ENCODE measurements at places on chromosomes 16 and 17.

GRCh38 chr17:79045842-79046196 lies 21.9 kb downstream of the C1QTNF1 start:
- no peaks in the 10 kb centered on the region for H3K4me1 ChIP-seq
- DNase-seq, result peak; percentile 90

DNA sequence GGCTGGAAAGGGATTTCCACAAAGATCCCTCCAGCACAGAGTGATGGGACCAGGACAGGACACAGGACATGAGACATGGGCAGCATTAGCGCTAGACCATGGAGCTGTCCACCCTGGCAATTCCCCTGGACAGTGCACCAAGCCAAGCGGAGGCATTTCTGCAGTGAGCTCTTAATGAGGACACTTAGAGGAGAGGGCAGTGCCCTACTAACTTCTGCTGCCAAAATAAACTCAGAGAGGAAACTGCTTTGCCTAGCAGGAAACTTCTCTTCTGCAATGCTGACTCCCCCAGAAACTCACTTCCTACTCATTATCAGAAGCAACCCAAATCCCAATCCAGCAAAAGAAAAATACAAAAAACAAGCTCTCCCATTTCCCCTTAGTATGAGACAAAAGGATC lies 119.2 kb downstream of the HS3ST2 start:
- no peaks in the 10 kb centered on the region for H3K4me1 ChIP-seq
- no peak overlapping the region for H3K4me3 ChIP-seq
- H3K36me3 ChIP-seq, result no peaks in the 10 kb centered on the region
- H3K27ac ChIP-seq, result no peak overlapping the region

GRCh38 chr16:81836279-81837054 lies 57.4 kb downstream of the PLCG2 start:
- no peak overlapping the region for H3K4me3 ChIP-seq
- H3K36me3 ChIP-seq, result no peaks in the 10 kb centered on the region
- no peak for DNase-seq
- no peak overlapping the region for H3K27ac ChIP-seq
- H3K4me1 ChIP-seq, result no peaks in the 10 kb centered on the region

GRCh38 chr17:82930043-82930923 lies 90.5 kb upstream of the ZNF750 start:
- peaks cover 72% of the 10 kb centered on the region for H3K36me3 ChIP-seq
- no peak for DNase-seq
- H3K27ac ChIP-seq, result no peak overlapping the region
- H3K4me1 ChIP-seq, result no peaks in the 10 kb centered on the region

- H3K36me3 ChIP-seq, result no peaks in the 10 kb centered on the region
- H3K27me3 ChIP-seq, result no peaks in the 10 kb centered on the region
- no peaks in the 10 kb centered on the region for H3K4me1 ChIP-seq
- H3K4me3 ChIP-seq, result no peak overlapping the region
- no peak for DNase-seq
Observed at GRCh38 chr17:39576187-39576586, 31.5 kb downstream of the NEUROD2 start.

DNA sequence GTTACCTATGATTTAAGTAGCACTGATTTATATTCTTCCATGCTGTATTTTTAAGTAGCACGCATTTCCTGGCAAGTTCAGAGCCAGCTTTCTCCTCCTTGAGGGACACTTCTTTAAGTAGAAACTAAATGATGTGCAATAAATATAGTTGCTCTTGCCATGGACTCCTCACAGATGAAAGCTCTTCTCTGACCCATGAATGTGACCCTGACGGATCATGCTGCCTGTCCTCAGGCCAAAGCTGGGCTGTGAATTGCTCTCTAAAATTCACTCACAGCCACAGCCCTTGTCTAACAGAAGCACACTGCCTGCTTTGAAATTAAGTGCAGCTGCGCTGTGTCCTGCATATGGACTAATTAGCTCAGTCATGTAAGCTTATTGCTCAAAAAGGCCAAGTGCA lies 438.8 kb downstream of the PMP22 start:
- no peaks in the 10 kb centered on the region for H3K4me1 ChIP-seq
- H3K4me3 ChIP-seq, result no peak overlapping the region
- no peaks in the 10 kb centered on the region for H3K36me3 ChIP-seq
- no peak for DNase-seq
- H3K27ac ChIP-seq, result no peak overlapping the region

DNA sequence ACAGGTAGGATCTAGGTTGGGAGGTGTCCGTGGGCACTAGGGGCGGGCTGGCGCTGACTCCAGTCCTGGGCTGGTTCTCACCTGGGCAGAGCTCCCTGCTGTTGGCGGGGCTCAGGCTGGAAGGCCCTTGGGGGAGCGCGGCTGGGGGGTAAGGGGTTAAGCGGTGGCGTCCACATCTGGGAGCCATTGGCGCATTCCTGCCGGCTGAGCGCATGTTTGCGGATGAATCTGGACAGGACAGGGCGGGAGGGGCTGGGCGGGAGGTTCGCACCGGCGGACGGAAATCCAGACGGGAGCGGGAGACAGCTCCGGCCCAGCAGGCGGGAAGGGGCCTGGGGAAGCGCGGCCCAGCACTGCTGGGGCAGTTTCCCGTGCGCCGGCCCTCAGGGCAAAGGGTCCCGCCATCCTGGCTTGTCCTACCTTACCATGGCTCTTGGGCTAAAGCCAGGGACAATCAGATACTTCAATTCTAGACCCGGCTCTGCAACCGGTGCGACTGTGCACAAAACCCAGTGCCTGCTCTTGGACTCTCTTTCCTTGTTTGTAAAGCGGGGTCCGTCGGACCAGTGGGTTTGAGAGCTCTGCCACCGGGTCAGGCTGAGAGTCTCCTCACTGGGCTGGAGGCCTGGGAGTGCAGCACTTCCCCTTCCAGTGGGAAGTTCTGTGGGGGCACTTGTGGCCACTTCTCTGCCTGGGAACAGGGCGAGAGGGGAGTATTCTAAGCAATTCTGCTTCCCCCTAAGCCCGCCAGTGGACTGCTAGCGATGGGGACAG lies 7.8 kb downstream of the RARA start:
- H3K4me3 ChIP-seq, result peak overlapping the region; percentile 92
- H3K36me3 ChIP-seq, result no peaks in the 10 kb centered on the region
- H3K4me1 ChIP-seq, result no peaks in the 10 kb centered on the region
- peak; percentile 79 for DNase-seq
- H3K27ac ChIP-seq, result peak overlapping the region; percentile 96

- H3K4me3 ChIP-seq, result no peak overlapping the region
- H3K27me3 ChIP-seq, result no peaks in the 10 kb centered on the region
- DNase-seq, result no peak
- no peaks in the 10 kb centered on the region for H3K4me1 ChIP-seq
- no peak overlapping the region for H3K27ac ChIP-seq
Observed at GRCh38 chr16:912684-913613, 57.8 kb downstream of the LMF1 start.

- H3K36me3 ChIP-seq, result no peaks in the 10 kb centered on the region
- H3K27me3 ChIP-seq, result no peaks in the 10 kb centered on the region
- H3K27ac ChIP-seq, result peak overlapping the region; percentile 96
- no peaks in the 10 kb centered on the region for H3K4me1 ChIP-seq
- no peak overlapping the region for H3K4me3 ChIP-seq
Observed at GRCh38 chr17:35241520-35241919, 1.4 kb upstream of the SLFN5 start.

- no peaks in the 10 kb centered on the region for H3K27me3 ChIP-seq
- no peaks in the 10 kb centered on the region for H3K36me3 ChIP-seq
- no peak overlapping the region for H3K4me3 ChIP-seq
- DNase-seq, result no peak
- peaks cover 11% of the 10 kb centered on the region for H3K4me1 ChIP-seq
- no peak overlapping the region for H3K27ac ChIP-seq
Observed at GRCh38 chr16:31361201-31362110, 6.5 kb downstream of the ITGAX start.

GRCh38 chr17:78990349-78991016 lies 10.8 kb upstream of the LGALS3BP start:
- no peaks in the 10 kb centered on the region for H3K27me3 ChIP-seq
- no peaks in the 10 kb centered on the region for H3K4me1 ChIP-seq
- DNase-seq, result no peak
- no peak overlapping the region for H3K4me3 ChIP-seq
- H3K36me3 ChIP-seq, result peaks cover 29% of the 10 kb centered on the region

DNA sequence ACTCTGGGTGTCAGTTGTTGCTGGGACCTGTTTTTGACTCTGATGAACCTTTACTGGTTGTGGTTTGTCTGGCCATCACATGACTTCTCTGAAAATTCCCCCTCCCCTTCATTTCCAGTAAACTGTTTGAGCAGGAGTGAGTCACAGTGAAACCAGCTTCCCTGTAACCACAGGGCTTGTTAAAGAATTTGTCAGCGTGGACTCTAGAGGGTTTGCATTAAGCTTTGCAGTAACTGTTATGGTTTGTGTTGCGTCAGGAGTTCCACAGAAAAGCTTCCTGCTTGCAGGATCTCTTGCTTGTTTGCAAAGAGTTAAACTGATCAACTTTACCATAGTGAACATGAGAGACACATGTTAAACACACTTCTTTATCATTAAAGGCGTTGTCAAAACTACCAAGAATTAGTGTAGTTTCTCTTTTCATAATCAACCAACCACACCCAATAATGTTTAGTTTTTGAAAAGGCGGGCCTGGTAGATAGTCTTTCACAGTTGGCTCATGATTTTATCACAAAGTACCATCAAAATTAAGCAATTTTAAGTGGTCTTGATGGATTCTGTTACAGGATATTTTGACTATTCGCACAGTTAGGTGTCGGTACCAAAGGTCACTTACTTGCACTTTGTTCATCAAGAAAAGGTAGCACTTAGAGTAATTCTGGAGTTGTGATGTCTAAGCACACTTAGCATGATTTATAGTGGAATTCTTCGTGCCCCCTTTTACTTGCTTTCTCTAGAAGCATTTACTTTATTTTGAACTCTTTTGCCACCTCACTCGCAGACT lies 79.3 kb downstream of the VMP1 start:
- DNase-seq, result peak; percentile 69
- H3K36me3 ChIP-seq, result no peaks in the 10 kb centered on the region
- H3K27me3 ChIP-seq, result no peaks in the 10 kb centered on the region

DNA sequence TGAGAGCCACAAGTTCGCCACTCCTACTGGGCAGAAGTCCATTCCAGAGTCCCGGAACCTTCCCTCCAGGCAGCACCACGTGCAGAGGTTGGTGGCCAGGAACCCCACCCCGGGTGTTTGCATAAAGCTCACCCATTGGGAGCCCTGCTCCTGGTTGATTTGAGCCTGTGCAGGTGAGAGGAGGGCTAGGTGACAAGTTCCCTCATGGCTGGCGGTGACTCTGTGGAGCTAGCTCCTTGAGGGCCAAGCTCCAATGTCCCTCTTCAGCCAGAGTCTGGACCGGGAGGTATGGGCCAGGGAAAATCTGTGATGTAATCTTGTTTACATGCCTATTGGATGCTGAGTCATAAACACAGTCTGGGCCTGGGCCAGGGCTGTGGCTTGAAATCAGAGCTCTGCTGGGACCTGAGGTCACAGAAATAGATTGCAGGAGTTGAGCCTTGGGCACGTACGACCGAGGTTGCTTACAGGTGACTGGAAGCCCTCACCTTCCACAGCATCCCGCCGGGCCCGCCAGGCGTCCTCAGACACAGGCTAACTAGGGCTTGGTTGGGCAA lies 118.9 kb downstream of the AATF start:
- H3K36me3 ChIP-seq, result no peaks in the 10 kb centered on the region
- no peak overlapping the region for H3K27ac ChIP-seq
- H3K27me3 ChIP-seq, result no peaks in the 10 kb centered on the region
- no peaks in the 10 kb centered on the region for H3K4me1 ChIP-seq
- peak; percentile 60 for DNase-seq
- H3K4me3 ChIP-seq, result no peak overlapping the region

GRCh38 chr17:31389657-31390381 lies 1.7 kb upstream of the RAB11FIP4 start:
- no peak for DNase-seq
- H3K27ac ChIP-seq, result no peak overlapping the region
- no peak overlapping the region for H3K4me3 ChIP-seq
- H3K27me3 ChIP-seq, result peaks cover 11% of the 10 kb centered on the region
- no peaks in the 10 kb centered on the region for H3K36me3 ChIP-seq
- peaks cover 17% of the 10 kb centered on the region for H3K4me1 ChIP-seq

DNA sequence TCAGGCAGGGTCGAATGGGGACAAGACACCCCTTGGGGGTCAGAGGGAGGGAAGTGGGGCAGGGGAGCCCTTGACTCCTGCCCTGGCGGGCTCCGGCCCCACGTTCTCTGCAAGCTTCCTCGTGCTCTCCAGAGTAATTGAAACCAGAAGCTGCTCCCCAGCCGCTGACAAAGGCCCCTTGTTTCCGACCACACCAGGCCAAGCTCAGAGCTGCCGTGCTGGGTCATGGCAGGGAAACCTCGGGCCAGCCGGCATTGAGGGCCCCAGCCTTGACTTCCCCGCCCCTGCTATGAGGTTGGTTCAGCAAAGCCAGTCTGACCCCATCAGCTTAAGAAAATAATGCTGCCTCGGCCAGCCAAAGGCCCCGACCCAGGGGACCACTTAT lies 43.3 kb downstream of the TIMM22 start:
- no peaks in the 10 kb centered on the region for H3K36me3 ChIP-seq
- no peak for DNase-seq
- peak overlapping the region; percentile 71 for H3K27ac ChIP-seq

- peaks cover 9% of the 10 kb centered on the region for H3K4me1 ChIP-seq
- H3K36me3 ChIP-seq, result no peaks in the 10 kb centered on the region
Observed at GRCh38 chr17:60598001-60598736, 1.8 kb upstream of the PPM1D start.

DNA sequence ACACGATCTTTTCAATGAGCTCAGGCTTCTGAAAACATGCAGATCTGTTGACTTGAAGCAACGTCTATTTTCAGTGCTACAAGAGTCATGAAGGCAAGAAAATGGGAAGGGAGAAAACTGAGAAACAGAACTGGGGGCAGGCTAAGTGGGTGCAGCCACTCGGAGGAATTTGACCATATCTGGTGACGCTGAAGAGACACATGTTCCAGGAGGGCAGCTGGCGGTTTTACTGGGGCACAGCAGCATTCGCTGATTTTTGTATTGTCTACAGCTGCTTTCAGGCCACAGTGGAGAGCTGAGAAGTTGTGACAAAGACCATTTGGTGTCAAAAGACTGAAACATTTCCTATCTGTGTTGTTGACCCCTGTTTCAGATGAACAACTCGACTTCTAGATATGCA lies 103.0 kb upstream of the ELAC2 start:
- no peaks in the 10 kb centered on the region for H3K27me3 ChIP-seq
- H3K36me3 ChIP-seq, result no peaks in the 10 kb centered on the region
- no peak for DNase-seq
- no peak overlapping the region for H3K27ac ChIP-seq

Measured in right atrium auricular region (tissue), 2 donors.